ENCODE measurements at places on chromosomes 13 and 19.

- DNase-seq: no peak
Measured at GRCh38 chr13:40422588-40423235, 243.7 kb downstream of the FOXO1 start.

DNA sequence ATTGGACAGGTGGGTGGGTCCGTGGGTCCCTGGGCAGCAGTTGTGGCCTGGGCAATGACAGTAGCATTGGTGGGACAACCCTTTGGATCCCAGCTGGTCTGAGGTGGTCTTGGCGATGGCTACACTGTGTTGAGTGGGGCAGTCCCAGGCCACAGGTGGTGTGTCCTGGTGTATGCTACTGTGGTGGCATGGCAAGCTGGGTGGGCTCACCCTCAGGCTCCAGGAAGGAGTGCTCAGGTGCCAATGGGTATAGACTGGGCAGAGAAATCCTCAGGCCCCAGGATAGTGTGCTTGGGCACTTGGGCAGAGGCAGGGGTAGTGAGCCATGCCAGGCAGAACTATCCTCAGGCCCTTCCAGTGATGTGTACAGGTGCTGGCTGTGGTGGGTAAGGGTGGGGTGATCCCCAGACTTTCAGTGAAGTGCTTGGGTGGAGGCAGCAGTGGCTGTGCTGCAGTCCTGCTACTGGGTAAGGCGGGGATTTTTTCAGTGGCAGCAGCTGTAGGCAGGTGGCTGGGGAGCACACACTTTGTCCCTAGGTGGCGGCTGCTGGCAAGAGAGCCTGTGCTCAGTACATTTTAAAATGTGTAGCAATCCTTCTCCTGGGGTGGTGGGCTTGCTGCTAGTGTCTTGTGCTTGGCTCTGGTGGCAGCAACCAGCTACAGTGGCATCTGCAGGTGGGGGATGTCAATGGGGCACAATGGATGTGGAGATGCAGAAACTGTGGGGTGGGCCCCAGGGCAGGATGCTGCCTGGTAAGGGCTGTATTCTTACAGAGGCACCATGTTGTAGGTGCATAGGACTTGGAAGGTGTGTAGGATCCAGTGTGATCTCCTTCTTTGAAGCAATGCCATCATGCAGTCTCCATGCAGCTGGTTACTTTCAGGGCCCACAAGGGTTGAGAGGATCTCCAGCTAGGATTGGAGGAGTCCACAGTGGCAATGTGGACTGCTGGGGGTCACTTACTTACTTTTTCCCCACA, 64.9 kb downstream of the DNAJC3 start:
- no peak for DNase-seq

DNA sequence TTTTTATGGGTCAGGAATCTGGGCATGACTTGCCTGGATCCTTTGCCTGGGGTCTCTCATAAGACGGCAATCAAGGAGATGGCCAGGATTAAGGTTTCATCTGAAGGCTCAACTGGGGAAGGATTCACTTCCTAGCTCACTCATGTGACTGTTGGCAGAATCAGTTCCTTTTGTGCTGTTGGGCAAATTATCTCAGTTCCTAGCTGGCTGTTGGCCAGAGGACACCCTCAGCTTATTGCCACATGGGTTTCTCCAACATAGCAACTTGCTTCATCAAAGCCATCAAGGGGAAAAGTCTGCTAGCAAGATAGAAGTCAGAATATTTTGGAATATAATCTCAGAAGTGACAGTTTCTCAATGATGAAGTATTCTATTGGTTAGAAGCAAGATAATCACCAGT, 12.2 kb upstream of the EVI5L start:
- no peak for DNase-seq

- DNase-seq: no peak
Measured at GRCh38 chr19:1852581-1853128, 4.4 kb upstream of the REXO1 start.

- DNase-seq: no peak
Measured at GRCh38 chr13:47798194-47798593, 202.9 kb downstream of the SUCLA2 start.

DNA sequence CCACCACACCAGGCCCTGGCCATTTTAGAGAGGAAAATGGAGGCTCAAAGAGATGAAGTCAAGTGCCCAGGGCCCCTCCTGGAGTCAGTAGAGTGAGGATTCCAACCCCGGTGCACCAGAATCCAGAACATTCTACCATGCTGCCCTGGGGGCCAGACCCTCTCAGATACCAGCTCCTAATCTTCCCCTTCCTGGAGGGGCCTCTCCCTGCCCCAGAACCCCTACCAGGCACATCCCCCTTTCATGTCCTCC, 11.1 kb downstream of the CAPN12 start:
- no peak for DNase-seq

DNA sequence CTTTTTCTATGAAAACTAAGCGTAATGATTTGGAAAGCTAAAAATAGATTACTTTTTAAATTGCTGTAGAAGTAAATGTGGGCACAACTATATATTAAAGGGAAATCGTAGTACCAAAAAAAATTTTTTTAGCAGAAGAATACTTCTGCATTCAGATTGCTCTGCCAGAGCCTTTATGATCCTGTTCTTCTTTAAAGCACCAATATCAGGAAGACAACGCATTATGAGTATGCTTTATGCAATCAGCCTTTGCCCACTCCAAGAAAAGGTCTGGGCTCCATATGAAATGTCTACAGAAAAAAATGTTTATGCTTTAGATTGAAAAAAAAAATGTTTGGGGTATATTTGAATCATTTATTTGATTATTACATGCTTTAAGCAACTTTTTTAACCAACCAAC, 137.4 kb downstream of the DIAPH3 start:
- DNase-seq: no peak

DNA sequence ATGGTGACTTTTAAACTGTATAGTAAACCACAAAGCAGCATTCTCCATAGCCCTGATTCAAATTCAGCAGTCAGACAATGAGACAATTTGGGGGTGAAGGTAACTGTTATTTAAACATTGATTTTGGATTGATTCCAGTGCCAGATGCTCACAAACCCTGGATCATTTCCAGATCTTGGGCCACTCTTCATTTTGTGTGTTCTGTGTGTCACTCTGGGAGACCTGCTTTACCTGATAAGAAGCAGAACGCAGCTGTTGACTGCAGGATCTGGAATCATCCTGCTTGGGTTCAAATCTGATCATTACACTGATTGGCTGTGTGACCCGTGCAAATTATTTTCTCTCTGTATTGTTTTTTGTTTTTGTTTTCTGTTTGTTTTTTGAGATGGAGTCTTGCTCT, 4.0 kb upstream of the PCDH8 start:
- no peak for DNase-seq

DNA sequence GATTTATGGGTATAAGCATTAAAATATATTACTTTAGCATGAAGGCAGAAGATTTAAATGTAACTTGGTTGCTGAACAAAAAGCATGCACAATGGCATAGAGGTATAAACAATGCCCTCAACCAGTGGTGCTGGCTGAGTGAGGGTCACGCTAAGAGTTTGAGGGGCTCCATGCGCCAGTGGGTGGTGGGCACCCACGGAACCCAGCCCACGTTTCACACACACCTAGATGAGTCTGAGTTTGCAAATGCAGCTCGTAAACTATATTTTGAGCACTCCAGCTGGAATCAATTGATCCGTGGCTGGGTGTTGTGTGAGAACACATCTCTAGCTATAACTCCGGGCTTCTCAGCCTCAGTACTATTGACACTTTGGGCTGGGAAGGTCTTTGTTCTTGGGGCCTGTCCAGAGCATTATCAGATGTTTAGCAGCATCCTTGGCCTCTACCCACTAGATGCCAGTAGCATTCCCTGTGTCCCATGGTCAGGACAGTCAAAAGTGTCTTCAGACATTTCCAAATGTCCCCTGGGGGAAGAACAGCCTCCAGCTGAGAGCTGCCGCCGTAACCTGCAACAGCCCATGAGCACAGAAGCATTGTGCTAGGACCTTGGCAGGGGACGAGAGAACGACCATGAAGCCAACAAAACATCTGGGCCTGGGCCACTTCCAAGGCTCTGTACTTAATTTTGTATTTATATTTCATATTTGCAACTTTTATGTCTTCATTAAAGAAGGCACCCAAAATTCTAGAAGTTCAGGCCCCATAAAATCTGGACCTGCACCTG, 108.1 kb upstream of the SOX1 start:
- DNase-seq: no peak

DNA sequence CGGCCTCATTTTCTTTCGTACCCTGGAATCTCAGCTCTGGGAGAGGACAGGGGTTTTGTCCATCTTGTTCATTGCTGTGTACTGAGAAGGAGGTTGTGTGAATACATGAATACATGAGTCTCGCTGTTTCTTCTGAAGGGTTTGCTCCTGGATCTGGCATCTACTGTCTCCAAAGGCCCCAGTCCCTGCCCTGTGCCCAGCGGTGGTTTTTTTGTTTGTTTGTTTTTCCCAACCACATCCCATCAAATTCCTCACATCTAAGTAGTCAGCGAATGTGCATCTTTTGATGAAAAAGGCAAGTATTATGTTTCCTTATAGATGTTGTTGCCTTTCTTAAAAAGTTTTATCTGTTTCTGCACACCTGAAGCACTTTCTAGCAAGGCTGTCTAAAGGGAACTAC, 12.5 kb downstream of the DCAF15 start:
- DNase-seq: no peak

DNA sequence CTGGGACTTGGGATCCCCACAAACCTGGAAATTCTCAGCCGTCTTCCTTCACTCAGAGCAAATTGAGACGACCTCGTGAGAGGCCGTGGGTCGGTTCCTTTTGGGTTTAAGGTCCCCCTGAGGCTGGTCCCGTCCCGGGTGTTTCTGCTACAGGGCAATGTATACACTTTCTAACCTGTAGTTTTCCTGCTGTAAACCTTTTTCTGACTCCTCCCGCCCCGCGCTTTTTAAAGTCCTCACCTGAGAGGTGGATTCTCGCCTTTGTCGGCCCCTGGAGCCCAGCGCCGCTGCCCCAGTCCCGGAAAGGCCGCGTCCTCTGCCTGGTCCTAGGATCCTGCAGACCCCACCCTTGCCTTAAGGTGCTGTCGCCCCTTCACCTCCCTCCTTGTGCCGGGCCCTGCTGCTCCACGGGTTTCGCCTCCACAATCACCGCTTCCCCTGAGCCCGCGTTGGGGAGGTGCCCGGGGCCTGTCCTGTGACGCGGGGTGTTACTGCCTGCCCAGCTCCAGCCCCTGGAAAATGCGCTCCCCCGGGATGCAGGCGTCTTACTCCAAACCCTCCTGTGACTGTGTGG, 391 bp downstream of the ZNF761 start:
- DNase-seq: no peak

DNA sequence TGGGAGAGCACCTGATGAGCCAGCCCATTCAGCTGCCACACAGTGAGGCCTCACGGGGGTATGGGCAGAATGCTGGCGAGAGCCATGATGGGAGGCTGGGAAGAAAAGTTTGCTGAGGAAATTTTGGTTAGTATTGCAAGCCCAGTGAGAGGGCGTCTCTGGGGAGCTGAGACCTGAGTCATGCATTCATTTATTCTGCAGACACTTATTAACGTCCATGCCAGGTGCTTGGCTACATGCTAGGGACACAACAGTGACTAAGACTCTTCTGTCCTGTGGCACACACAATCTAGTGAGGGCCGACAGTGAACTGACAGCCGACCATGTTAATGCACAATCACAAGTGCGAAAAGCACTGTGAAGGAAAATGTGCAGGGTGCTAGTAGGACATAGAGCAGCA, 27.2 kb downstream of the WDR62 start:
- no peak for DNase-seq

DNA sequence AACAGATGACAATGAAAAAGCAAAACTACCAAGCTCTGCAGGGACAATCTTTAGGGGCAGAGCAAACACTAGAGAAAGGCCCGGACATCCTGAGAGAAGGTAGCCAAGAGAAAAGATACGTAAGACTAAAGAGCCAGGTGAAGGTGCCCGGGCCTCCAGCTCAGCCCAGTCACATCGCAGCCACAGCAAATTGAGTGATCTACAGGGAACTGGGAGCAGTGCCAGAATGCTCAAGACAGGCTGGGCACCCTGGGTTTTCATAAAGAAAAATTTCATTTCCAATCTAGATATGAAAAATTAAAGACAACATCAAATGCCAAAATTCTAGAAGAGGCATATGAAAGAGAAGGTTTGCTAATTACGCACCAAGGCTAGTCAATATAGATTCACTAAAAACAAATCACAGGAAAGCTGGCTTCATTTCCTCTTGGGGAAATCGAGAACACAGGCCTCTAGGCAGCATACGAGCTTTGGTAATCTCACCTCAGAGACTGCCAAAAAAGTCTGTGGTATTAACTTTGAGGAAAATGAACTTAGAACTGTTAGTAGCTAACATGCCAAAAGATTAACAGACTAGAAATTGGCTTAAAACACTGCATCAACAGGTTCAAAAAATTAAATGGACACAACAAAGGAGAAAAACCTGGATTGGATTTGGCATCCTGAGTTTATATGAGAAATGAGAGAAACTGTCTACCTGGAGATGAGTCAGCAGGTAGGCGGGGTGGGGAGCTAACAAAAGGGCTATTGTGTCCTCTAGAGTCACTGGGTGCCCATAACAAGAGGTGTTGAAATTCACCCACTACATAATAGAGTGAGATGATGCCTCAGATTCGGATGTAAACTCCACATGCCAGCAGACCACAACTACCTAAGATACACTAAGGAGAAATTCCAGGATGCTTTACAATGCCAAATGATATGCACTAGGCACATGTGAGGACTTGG, 6.6 kb downstream of the ANKRD10 start:
- no peak for DNase-seq

- no peak for DNase-seq
Measured at GRCh38 chr19:4981681-4981958, 12.7 kb downstream of the KDM4B start.

GRCh38 chr13:52945348-52945747, 83.3 kb upstream of the OLFM4 start:
- DNase-seq: no peak

- DNase-seq: no peak
Measured at GRCh38 chr19:29389495-29389894, 136.3 kb upstream of the VSTM2B start.

DNA sequence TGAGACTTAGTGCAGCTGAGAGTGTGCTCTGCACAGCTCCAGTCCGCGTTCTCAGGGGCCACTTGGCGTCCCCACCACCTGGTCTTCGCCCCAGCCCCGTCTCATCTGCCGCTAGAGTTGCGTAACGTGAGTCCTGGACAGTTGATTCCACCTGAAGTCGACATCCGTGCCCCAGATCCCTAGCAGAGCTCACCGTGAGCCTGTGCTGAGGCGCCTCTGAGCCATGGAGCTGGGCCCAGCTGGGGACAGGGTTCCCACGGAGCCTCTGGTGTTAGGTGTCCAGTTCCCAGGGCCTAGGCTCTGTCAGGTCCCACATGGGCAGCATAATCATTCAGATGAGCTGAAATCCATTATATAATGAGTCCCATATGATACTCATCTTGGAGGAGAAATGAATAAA, 147.1 kb upstream of the SOX1 start:
- no peak for DNase-seq

- DNase-seq: no peak
Measured at GRCh38 chr19:48900477-48901406, 630 bp downstream of the NUCB1 start.

- no peak for DNase-seq
Measured at GRCh38 chr13:102770435-102770834, 3.2 kb downstream of the TEX30 start.

GRCh38 chr19:45908956-45909355, 5.6 kb downstream of the NANOS2 start:
- DNase-seq: no peak

GRCh38 chr13:80361883-80362327, 21.0 kb upstream of the SPRY2 start:
- DNase-seq: no peak

- no peak for DNase-seq
Measured at GRCh38 chr19:42024622-42025111, 30.6 kb upstream of the ATP1A3 start.

All from activated T-helper 1 cell treated with anti-CD3 and anti-CD28 coated beads, Interleukin-2, amount 50 U/mL, for 16 hours (primary cell).